ENCODE measurements at places on chromosomes 7 and 10. TPM values are rescaled to one million over a fixed set of nuclear protein-coding genes. Genes with fewer than 3 reads are reported as not detected.
A peak's percentile ranks its signal among the peaks of the same experiment; 100 is the strongest.

CRHR2 gene
- not detected for total RNA-seq

GRCh38 chr10:32408690-32409089, 37.2 kb upstream of the CCDC7 start:
- no peak for DNase-seq

DNA sequence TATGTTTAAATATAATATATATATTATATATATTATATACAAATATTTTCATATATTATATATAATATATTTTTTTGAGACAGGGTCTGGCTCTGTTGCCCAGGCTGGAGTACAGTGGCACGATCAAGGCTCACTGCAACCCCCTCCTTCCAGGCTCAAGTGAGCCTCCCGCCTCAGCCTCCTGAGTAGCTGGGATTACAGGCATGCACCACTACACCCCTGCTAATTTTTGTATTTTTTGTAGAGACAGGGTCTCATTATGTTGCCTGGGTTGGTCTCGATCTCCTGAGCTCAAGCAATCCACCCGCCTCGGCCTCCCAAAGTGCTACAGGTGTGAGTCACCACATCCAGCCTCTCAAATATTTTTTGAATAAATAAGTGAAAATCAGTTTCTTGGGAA, 215.5 kb downstream of the GATA3 start:
- no peak for DNase-seq

DNA sequence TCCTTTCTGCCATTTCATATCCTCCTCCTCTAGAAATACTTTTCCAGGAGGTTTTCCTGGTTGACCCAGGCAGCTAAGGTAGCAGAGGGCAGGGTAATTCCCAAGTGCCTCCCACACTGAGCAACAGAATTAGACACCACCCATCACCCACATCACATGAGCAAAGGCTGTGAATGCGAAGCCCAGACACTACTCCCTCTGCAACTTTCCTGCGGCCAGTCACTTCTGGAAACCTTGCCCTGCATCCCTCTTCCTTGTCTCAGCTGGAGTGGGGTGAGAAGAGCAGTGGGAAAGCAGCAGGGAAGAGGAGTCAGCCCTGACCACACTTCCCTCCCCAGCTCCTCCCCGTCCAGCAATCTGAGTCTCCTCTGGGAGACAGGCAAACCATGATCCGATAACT, 15.2 kb downstream of the TMEM176B start:
- DNase-seq = no peak

- DNase-seq = no peak
Observed at GRCh38 chr7:112122144-112122543, 84.1 kb downstream of the DOCK4 start.

DNA sequence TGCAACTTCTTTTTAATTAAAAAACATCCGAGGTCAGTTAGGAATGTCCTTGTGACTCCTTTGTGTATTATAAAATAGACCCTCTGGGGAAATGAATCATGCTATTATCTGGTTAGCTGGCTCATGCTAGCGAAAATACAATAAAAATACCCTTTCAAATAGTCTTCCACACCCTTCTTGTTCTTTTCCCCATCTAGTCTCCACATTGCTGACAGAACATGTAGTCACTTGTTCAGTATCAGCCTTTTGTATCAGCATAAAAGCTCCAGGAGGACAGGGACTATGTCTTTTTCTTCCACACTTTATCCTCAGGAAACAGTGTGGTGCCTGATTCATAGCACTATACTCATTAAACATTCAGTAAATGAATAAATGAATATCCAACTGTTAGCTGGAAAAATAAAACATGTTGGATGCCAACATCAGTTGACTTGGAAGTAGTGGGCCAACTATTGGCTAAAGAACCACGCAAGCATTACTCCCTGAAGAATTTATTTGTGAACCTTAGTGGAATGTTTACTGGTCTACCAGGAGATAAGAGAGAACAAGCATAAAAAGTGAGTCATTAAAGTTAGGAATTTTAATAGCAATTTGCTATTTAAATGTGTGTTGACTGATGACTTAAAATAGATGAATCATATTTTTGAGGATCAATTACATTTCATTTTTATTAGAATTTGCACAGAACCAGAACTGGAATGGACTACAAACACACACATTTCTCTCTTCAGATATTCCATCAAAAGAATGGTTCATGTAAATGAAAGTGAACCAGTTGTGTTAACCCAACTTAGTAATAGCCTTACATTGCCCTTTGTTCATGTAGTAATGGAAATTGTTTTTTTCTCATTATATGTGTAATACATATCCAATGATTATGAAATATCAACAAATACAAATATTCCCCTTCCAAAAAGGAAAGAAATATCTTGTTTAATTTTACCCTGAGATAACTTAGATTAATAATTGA, 129.6 kb downstream of the DKK1 start:
- peak; percentile 36 for DNase-seq

TMEM140 gene
- total RNA-seq = 14.6 TPM

GRCh38 chr7:155407799-155408198, 50.1 kb upstream of the EN2 start:
- no peak for DNase-seq

DNA sequence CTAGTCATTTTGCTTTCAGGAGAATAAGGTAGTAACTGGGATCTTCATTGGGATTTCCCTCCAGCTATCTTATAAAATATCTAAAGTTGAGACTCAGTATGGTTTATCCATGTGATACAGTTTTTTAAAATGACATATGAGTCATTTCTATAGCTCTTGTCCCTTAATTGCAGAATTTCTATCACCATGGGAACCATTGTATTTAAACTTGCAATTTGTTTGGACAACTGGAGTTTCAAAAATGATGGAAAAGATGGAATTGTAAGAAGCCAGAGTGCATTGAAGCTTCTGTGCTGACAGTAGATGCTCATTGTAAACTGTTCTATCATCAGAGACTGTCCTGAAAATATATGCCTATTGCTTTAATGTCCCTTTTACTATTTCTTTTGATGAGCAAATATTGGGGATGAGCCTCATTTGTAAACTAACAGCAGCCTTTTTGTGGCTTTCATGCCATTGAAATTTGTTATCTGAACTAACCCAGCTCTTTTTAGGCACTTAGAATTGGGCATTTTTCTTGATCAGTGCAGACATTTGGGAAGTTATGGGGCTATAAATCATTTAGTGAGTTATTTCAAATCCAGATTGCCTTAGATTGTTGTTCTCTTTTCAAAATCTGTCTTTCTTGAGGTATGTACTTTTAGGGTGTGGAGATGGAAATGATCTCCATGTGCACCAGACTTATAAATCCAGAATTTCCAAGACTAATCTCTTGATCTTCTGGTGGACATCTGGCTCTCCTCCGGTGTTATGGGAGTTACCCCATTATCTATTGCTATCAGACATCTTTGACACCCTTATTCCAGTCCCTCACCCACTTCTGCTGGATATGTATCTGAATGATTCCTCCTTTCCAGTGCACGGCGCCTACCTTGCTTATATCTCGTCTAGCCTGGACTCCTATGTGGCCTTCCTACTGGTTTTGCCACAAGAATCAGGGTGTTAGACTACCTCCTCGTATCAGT, 159.0 kb downstream of the SND1 start:
- no peak for DNase-seq

GRCh38 chr7:77479536-77480088, 57.5 kb upstream of the PTPN12 start:
- peak; percentile 51 for DNase-seq

GRCh38 chr7:122143751-122144711, at the start of gene AASS:
Gene AASS, minus strand, starts transcription at chr7:122144249. Its CDS starts 10,523 bp downstream, at chr7:122133726.
- peak; percentile 99 for DNase-seq

- DNase-seq = no peak
Observed at GRCh38 chr10:17128261-17128660, 1.4 kb downstream of the CUBN start.

DNA sequence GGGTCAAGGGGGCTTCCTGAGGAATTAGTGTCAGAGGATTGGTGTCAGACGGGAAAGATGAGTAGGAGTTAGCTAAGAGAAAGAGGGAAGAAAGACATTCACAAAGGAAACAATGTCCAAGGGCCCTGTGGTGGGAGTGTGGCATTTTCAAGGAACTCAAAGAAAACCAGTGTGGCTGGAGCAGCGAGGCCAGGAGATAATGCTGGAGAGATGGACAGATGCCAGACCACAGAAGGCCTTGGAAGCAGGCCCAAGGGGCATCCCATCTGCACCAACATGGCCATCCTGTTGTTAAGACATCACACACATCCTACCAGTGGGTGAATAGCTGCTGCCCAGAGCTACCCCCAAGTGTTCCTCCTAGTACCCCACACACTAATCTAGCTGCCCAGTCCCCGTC, 36.1 kb upstream of the CUL1 start:
- no peak for DNase-seq

GPR15LG gene
- not detected for total RNA-seq

DNA sequence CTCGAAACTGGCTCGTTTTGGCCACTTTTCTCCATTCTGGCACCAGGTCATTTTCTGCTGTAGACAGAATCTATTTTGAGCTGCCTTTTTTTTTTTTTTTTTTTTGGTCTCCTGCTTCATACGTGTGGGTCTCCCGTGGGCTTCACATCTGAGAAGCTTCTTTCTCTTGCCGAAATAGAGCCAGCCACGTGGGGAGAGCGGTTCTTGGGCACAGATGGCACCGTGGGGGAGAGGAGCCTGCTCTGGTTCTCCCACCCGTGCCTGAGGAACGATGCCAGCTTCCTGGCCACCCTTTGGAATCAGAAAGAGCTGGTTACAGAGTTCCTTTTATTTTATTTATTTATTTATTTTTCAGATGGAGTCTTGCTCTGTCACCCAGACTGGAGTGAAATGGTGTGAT, 48.7 kb upstream of the OCM2 start:
- DNase-seq = no peak

BET1 gene
- 18.0 TPM for total RNA-seq

- no peak for DNase-seq
Observed at GRCh38 chr7:149334219-149334618, 72.2 kb downstream of the ZNF783 start.
